ENCODE measurements at places on chromosomes 2 and 18. TPM values are rescaled to one million over a fixed set of nuclear protein-coding genes. Genes with fewer than 3 reads are reported as not detected.

The RANBP2 gene
- 61.5 TPM for total RNA-seq

The CRACDL gene
- under 0.01 TPM for total RNA-seq

The CCDC141 gene
- total RNA-seq, result 0.29 TPM

The PARD3B gene
- total RNA-seq, result 15.7 TPM

The RIT2 gene
- not detected for total RNA-seq

The IKZF2 gene
- total RNA-seq, result 15.6 TPM

The IGFBP5 gene
- 474 TPM for total RNA-seq

The RAPH1 gene
- total RNA-seq, result 19.2 TPM

The FBXO15 gene
- 1.2 TPM for total RNA-seq

The SIX3 gene
- total RNA-seq, result not detected

The IL18RAP gene
- total RNA-seq, result not detected

The C1QL2 gene
- total RNA-seq, result not detected

The RGPD3 gene
- 0.29 TPM for total RNA-seq

The CGREF1 gene
- 3.6 TPM for total RNA-seq

The DOK1 gene
- 27.3 TPM for total RNA-seq

The NEB gene
- total RNA-seq, result 0.17 TPM

The ANKRD53 gene
- 0.83 TPM for total RNA-seq

The GFPT1 gene
- 43.2 TPM for total RNA-seq

The MYO7B gene
- total RNA-seq, result not detected

The C2orf81 gene
- total RNA-seq, result 1.5 TPM

The KLHL30 gene
- 0.66 TPM for total RNA-seq

The TUBA3E gene
- total RNA-seq, result not detected

The LCT gene
- under 0.01 TPM for total RNA-seq

The TCF23 gene
- total RNA-seq, result not detected

All from smooth muscle cell of trachea (primary cell).